ENCODE measurements at places on chromosomes 11 and 22. TPM values are rescaled to one million over a fixed set of nuclear protein-coding genes. Genes with fewer than 3 reads are reported as not detected.

DNA sequence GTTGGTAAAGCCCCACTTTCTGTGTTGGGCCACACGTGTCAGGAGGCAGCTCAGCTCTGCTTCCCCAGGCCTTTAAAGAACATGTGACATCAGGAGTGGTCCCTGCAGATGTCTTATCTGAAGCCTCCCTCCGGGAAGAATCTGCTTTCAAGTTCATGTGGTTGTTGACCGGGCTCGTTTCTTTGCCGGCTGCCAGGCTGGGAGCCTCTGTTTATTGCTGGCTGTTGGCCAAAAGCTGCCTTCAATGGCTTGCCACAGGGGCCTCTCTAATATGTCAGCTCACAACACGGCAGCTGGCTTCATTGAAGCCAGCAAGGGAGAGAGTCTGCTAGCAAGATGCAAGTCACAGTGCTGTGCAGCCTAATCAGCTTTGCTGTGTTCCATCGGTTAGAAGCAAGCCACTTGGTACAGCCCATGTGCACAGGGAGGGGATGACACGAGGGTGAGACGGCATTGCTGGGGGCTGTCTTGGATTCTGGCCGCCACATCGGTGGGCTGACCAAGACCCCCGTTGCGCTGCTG, 14.6 kb downstream of the MRGPRF start:
- DNase-seq: no peak

DNA sequence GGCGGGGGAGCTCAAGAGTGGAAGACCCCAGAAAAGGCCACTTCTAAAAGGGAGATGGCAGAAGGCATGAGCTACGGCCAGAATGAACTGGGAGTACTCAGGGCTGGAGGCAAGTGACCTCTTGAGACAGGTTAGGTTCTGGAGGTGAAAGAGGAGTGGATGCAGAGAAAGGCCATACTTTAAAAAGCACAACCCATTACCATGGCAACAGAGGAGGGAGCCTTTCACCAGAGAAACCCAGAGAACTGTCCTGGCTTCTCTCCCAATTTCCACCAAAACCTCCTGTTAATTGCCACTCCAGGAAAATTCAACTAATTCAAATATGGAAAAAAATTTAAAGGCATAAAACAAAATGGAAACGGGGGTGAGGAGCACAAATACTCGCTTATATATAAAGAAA, 15.8 kb downstream of the A4GALT start:
- no peak for DNase-seq

DNA sequence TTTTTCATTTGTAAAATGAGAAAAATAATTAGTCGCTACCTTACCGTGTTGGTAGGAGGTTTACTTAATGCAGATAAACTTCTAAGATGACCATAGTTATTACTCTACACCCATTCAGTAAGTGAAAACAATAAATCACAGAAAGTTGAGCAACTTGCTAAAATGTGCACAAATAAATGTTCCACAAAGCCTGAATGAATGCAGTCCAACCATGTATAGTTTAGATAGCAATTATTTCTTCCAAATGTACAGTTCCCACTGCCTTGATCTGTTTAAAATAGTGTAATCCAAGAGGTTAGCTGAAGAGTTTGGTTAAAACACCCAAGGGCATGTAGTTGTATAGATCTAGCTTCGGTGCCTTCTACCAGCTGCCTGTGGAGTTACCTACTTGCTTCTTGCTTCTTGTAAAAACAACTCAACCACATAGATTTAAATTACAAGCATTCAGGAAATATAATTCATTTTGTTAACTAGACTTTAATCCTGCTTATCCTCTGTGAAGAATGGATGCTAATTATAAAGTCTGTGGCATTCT, 106.3 kb upstream of the CARD18 start:
- DNase-seq: no peak

DNA sequence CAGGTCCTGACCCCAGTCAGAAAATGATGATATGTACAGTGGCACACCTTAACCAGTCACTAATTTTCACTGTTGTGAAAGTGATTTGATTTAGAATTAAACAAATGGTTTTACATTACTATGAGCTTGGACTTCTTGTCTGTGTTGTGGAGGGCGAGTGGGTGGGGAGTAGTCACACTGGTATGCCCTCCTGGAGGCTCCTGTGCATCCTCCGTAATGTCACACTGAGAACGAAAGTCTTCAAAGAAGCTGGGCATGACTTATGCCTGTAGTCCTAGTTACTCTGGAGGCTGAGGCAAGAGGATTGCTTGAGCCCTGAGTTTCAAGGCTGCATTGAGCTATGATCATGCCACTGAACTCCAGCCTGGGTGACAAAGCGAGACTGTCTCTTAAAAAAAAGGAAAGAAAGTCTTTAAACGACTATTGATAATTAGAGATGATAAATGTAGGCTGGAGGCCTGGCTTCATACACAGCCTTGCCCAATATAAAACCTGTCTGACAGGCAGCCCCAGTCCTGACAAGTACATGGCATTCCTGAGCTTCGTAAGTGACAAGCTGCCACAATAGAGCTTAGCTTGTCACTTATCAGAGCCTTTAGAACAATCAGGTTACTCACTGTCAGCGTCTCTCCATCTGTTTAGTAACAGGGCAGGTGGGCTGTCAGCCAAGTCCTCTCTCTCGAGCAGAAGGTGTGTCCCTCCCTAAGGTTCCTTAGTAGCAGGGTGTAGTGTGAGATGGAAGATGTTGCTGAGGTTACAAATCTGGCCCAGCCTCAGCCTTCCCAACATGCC, 5.0 kb upstream of the LIMK2 start:
- no peak for DNase-seq

DNA sequence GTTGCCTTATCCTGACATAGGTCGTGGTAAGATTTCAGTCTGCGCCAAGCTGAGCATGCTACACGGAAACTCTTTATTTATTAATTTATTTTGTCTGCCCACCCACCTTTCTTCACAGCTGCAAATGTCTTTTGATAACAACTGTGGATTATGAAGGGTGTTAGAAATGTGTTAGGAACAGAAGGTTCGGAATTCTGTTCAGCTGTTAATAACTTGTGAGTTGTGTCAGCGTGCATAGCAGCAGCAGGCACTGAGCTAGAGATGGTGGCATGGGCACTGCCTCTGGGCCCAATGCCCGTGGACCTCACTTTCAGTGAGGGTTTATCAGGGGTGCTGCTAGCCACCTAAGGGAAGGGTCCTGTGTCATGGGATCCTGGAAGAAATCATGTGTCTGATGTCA, 162.5 kb upstream of the NTM start:
- no peak for DNase-seq

The TMEM191C gene
- 0.74 TPM for total RNA-seq

The TMEM41B gene
- total RNA-seq: 50.1 TPM

The ASRGL1 gene
- total RNA-seq: 27.2 TPM

The HEPN1 gene
- not detected for total RNA-seq
